ENCODE measurements at places on chromosomes 13 and 19. TPM values are rescaled to one million over a fixed set of nuclear protein-coding genes. Genes with fewer than 3 reads are reported as not detected.

DNA sequence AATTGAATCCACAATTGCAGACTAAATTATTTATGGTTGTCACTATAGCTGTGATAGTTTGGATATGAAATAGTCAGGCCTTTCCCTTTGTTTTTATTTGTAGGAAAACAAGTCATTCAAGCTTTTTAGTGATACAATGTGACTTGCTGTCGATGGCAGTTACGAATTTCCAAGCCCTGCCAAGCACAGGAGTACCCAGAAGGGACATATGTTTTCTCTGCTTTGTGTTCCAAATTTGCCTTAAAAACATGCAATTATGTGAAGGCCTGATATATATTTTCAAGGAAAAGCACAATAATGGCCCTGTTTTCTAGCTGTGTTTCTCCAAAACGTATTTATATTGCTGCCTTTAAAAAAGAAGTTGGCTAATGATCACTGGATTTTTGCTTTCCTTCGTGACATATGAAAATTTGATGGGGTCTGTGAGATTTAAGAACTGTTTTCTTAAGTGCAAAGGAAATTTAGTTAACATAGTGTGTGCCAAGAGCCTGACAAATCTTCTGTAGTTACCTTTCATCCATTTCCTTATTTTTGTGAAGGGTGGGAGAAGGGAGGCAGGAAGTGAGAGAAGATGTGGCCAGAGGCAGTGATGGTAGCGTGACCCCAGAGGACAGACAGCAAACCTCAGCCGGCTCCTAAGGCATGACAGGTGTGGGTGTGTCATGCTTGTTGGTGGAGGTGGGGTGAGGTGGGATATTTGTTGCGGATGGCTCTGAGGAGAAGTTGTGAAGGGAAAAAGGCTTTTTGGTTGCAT, 79.6 kb downstream of the TEX26 start:
- no peak for DNase-seq

Gene OVOL3
- total RNA-seq, result not detected

Gene HPN
- total RNA-seq, result 40.3 TPM

Gene ERFL
- total RNA-seq, result 0.15 TPM

DNA sequence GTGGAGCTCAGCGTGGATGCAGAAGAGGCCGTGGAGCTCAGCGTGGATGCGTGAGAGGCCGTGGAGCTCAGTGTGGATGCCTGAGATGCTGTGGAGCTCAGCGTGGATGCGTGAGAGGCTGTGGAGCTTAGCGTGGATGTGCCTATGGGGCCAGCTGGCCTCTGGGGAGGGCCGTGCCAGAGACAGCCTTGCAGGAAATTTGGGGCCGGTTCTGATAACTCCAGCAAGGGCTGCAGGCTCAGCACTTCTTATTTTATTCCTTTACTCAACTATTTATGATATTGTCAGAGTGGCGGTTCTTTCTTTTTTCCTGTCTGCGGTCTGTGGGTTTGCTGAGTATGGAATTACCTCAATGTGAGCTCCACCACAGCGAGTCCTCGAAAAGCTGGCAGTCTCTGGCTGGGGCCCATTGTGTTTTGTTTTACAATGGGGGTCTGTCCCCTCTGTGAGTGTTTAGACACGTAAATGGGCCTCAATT, 17.8 kb upstream of the TMEM255B start:
- DNase-seq, result no peak

DNA sequence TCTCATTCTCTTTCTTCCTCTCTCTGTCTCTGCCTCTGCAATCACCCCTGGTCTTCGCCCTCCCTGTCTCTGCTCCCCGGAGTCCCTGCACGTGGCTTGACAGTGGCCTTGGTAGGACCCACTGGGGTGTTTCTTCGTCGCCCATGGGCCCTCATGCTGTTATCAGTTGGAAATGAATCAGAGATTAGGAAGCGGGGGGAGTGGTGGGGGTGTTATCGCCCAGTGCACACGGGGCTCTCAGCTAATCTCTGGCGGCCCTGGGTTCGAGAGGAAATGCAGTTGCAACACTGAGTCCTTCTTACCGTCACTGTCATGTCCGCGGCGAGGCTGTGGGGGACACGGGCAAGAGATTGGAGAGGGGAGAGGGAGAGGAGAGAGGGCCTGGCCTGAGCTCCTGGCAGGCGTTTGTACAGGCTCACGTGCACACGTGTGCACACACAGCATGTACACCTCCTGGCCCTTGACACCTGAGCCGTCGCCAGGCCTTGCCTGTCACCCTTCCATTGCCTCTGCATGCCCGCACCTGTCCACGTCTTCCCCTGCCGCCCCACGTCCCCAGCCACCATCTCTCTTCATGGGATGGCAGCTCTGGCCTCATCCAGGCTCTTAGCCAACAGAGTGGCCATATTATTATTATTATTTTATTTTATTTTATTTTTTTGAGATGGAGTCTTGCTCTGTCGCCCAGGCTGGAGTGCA, 37.8 kb upstream of the SLC7A10 start:
- DNase-seq, result peak; percentile 59

GRCh38 chr19:54430306-54431254, 15.3 kb downstream of the TTYH1 start:
- peak; percentile 62 for DNase-seq

Gene SIGLEC11
- total RNA-seq, result 4.9 TPM

Gene LHB
- not detected for total RNA-seq

Gene CGB2
- not detected for total RNA-seq

DNA sequence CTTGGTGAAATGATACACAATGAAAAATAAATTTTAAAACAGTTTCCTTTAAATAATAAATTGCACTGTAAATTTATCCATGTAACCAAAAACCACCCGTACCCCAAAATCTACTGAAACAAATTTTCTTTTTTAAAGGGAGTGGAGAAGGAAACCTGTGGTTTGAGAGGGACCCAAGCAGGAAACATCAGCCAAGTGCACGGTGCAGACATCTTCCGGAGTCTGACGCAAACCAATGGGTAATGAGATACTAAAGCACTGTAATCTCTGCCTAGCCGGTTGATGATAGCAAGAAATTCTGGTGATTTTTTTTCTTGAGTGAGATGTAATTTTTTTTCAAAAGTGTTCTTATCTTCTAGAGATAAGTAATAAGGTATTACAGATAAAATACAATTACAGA, 115.4 kb downstream of the ABCC4 start:
- no peak for DNase-seq

- no peak for DNase-seq
Measured at GRCh38 chr19:3881272-3882040, 971 bp downstream of the ATCAY start.

Gene NEK5
- total RNA-seq, result 2.4 TPM

DNA sequence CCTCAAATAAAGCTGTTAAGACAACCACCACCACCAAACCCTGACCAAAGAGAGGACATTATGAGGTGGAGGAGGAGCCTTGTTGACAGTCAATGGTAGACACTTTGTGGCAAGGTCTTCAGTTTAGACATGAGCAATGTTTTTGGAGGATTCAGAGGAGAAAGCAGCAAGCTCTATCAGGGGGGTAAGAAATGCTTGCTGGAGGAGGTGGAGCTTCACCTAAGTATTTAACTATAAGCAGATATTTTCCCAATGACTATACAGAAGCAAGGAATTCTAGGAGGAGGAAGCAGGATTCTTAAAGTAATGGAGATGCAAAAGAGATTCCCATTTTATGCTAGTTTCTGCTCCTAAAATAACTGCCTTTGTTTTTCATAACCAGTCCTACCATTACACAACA, 74.2 kb downstream of the TRPC4 start:
- no peak for DNase-seq

Gene ZNF568
- total RNA-seq, result 9.3 TPM

DNA sequence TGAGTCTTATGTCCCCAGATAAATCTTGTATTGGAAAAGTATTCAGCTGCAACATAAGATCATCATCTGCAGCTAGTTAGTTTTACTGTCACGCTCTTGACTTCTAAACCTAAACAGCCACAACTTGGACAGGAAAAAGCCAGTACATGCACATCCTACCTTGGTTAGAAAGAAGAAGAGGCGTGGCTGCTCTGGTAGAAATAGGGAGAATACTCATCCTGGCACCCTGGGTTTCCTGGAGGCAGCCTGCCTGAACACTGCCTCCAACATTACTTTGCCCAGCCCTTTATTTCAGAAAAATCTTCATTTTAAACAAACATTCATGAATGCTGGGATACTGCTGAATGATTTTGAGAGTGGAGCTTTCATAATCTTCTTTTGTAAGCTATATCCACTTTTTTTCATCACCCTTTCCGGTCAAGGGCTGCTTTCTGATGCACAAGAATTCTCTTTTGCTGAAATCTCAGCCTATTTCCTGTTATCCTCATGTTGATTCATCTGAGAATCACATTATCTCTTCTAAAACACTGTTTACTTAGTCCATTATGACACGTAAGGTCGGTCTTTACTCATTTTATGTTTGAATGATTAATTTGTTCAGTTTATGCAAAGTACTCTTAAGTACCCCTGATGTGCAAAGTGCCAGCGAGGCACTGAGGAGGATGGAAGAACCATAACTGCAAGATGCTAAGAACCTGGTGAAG, 55.2 kb downstream of the STARD13 start:
- DNase-seq, result no peak

Gene SIX5
- 14.0 TPM for total RNA-seq

Gene ZNF554
- 2.1 TPM for total RNA-seq

Measured in left lung (tissue), 14 donors.